ENCODE measurements at places on chromosomes 3 and 15. TPM values are rescaled to one million over a fixed set of nuclear protein-coding genes. Genes with fewer than 3 reads are reported as not detected.

- H3K4me3 ChIP-seq = no peak overlapping the region
- no peaks in the 10 kb centered on the region for H3K27me3 ChIP-seq
- H3K36me3 ChIP-seq = no peaks in the 10 kb centered on the region
- peaks cover 17% of the 10 kb centered on the region for H3K4me1 ChIP-seq
Observed at GRCh38 chr15:75167588-75168350, 33.9 kb upstream of the C15orf39 start.

GRCh38 chr3:42751609-42752008 lies 21.4 kb downstream of the CCDC13 start:
- no peaks in the 10 kb centered on the region for H3K36me3 ChIP-seq
- H3K4me1 ChIP-seq = peaks cover 25% of the 10 kb centered on the region
- no peak overlapping the region for H3K27ac ChIP-seq
- no peaks in the 10 kb centered on the region for H3K27me3 ChIP-seq
- H3K4me3 ChIP-seq = no peak overlapping the region

- peaks cover 8% of the 10 kb centered on the region for H3K4me1 ChIP-seq
- DNase-seq = no peak
- no peaks in the 10 kb centered on the region for H3K36me3 ChIP-seq
- H3K4me3 ChIP-seq = no peak overlapping the region
- no peak overlapping the region for H3K27ac ChIP-seq
- peaks cover 10% of the 10 kb centered on the region for H3K27me3 ChIP-seq
Observed at GRCh38 chr15:95994418-95994817, 336.1 kb upstream of the NR2F2 start.

DNA sequence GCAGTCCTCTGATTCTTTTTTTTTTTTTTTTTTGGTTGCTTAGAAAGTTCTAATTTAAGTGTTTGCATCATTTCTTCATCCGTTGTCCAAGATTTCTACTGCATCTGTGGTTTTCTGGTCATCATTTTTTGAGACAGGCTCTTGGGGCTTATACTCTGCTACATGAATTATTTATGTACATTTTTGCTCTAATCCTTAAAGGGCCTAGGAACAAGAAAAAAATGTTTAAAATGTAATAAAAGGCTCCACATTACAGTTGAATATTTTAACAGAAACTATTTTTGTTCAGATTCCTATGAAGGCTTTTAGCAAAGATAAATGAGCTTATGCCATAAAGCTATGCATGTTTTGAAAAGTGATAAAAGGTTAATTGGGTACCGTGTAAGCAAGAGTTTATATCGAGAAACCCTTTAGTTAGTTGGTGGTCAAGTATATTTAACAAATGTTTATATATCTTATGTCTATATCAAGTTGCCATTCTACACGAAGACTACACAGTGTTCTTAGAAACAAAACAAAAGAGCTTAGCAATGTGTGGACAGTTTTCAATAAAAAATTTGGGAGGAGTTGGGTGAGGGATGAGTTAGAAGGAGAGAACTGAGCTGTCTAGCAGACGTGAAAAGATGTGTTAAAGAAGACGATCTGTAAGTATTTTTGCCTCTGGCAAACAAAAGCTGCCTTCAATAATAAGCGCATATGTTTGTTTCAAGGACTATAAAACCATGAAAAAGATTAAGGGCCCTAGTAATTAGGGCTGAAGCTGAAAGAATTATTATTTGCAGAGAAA lies 563.6 kb upstream of the NAALADL2 start:
- no peaks in the 10 kb centered on the region for H3K4me1 ChIP-seq
- H3K36me3 ChIP-seq = no peaks in the 10 kb centered on the region
- no peak overlapping the region for H3K4me3 ChIP-seq
- no peak for DNase-seq

DNAH12 gene
- 0.14 TPM for total RNA-seq

DNA sequence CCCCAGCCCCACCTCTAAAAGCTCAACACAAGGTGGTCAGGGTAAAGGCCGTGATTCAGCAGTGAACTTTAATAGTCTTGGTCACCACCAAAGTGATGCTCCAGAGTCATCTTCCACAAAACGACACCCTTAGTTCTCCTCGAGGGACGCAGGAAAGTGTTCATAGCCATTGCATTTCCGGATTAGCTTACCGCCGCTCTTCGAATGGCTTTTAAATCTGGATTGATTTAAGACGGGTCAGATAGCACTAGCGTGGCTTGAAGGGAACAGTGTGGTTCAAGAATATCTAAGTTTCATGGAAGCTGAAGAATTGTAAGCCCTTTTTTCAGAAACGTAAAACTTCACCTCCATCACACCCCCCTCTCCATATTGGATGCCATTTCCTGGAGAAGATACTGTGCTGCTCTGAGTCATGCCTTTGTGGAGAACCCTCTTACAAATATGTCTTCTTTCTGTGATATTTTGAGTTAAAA lies 829 bp downstream of the RNF7 start:
- peaks cover 12% of the 10 kb centered on the region for H3K36me3 ChIP-seq
- peak overlapping the region; percentile 100 for H3K4me3 ChIP-seq
- peak overlapping the region; percentile 99 for H3K27ac ChIP-seq
- no peak for DNase-seq
- H3K4me1 ChIP-seq = peaks cover 35% of the 10 kb centered on the region
- no peaks in the 10 kb centered on the region for H3K27me3 ChIP-seq

DNA sequence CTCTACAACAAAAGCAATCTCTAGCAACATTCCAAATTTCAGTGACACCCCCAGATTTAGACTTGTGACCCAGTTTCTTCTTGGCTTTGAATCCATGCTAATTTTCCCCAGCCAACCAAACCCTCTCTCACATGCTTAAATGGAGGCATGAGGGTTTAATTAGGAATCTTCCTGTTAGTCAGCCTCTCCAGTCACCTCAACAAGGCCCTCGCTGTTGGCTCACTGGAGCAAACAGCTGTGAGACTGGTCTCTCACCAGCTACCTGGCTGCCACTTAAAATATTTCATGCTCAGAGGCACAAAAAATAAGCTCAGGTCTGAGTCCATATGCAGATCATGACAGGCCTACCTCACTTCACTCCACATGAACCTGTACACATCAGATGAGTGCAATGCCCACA lies 630.4 kb upstream of the ADAMTS9 start:
- no peaks in the 10 kb centered on the region for H3K4me1 ChIP-seq
- no peak overlapping the region for H3K4me3 ChIP-seq
- no peak overlapping the region for H3K27ac ChIP-seq
- no peaks in the 10 kb centered on the region for H3K36me3 ChIP-seq
- no peak for DNase-seq

GOLGA8K gene
- total RNA-seq = not detected

DNA sequence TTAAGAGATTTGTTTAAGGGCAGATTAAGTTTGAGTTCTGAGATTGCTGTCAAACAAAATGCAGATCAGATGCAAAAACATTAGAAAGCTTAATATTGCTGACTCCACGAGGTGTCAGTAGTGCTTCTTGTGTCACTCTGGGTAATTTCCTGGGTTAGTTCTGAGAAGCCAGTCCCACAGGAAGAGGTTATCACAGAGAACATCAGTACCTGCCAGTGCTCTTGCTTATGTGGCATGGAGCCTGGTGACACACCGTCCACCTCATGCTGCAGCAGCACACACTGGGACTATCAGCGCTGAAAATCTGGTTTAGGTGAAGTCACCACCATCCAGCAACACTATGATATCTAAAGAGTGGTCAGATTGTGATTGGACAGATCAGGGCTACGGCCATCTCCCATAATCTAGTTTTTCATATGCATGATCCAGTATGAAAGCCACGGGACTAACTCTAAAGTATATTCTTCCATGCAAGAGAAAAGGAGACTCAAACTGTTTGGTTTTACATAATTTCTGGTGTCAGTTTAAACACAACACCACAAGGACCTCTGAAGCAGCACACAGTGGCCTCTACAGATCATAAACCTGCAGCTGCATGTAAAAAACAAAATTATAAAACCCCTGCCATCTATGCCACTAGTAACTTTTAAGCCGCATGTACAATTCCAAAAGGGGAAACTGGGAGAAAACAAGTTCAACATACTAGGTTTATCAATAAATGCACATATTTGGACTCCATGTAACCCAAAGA lies 36.1 kb upstream of the MYO5C start:
- no peak overlapping the region for H3K4me3 ChIP-seq
- H3K27ac ChIP-seq = peak overlapping the region; percentile 82
- DNase-seq = peak; percentile 76
- peaks cover 19% of the 10 kb centered on the region for H3K36me3 ChIP-seq

GRCh38 chr3:49416867-49417266 lies 4.6 kb downstream of the TCTA start:
- H3K4me1 ChIP-seq = peaks cover 70% of the 10 kb centered on the region
- H3K4me3 ChIP-seq = no peak overlapping the region
- no peaks in the 10 kb centered on the region for H3K27me3 ChIP-seq

- H3K36me3 ChIP-seq = no peaks in the 10 kb centered on the region
- no peak overlapping the region for H3K27ac ChIP-seq
- no peaks in the 10 kb centered on the region for H3K4me1 ChIP-seq
- no peak overlapping the region for H3K4me3 ChIP-seq
- DNase-seq = no peak
Observed at GRCh38 chr3:64556046-64556445, 131.8 kb downstream of the ADAMTS9 start.

DNA sequence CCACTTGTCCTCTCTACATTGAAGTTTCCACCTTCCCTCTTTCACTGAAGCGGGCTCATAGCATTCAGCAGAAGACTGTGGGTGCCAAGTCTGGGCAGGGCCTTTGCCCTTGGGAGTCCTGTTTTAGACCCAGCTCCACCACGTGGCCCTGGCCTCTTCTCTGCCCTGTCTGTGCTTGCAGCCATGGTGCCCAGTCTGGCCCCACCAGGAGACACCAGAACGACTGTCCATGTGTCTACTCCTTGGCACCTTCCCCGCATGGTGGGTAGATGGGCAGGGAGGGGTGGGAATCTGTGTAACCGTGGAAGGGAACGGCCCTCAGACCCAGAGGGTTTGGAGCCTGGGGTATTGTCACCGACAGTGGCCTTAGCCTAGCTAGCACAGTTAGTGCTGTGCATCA lies 17.9 kb upstream of the EMC3 start:
- H3K4me1 ChIP-seq = peaks cover 13% of the 10 kb centered on the region
- peaks cover 14% of the 10 kb centered on the region for H3K36me3 ChIP-seq
- H3K4me3 ChIP-seq = no peak overlapping the region
- H3K27ac ChIP-seq = no peak overlapping the region

DNA sequence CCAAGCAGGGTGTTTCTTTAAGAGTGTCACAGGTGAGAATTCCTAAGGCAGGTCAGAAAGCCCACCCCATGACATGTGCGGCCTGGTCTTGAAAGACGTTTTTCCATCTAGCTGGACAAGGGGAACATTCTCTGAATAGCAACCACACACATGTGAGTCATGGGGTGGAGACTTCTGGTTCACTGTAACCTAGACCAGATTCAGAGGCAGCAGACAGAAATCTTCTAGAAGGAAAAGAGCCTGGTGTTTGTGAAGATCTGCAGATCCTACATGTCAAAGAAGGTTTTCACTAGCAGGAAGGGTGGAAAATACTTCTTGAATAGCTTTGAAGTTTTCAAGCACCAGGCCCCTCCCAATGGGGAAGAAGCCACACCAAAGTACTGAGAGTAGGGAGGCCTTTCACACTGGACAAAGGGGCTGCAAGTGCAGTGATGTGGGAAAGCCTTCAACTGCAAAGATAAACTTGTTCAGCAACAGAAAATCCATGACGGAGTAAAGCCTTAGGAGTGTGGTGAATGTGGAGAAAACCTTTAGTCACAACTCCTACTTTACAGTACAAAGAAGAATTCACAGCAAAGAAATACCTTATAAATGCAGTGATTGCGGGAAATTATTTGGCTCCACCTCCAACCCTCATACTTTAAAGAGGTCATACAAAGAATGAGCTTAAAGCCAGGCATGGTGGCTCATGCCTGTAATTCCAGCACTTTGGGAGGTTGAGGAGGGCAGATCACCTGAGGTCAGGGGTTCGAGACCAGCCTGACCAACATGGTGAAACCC lies 17.6 kb downstream of the ADAM10 start:
- DNase-seq = no peak
- no peaks in the 10 kb centered on the region for H3K27me3 ChIP-seq
- H3K36me3 ChIP-seq = peaks cover 15% of the 10 kb centered on the region
- H3K4me1 ChIP-seq = peaks cover 49% of the 10 kb centered on the region
- H3K4me3 ChIP-seq = no peak overlapping the region

RBMS3 gene
- total RNA-seq = 1.6 TPM

NLGN1 gene
- total RNA-seq = not detected

DNA sequence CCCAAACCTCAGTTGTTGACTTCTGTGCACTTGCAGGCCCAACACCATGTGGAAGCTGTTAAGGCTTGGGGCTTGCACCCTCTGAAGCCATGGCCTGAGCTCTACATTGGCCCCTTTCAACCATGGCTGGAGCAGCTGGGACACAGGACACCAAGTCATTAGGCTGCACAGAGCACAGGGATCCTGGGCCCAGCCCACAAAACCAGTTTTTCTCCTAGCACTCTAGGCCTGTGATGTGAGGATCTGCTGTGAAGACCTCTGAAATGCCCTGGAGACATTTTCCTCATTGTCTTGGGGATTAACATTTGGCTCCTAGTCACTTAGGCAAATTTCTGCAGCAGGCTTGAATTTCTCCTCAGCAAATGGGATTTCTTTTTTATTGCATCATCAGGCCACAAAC lies 1255.7 kb downstream of the ZPLD1 start:
- H3K4me3 ChIP-seq = no peak overlapping the region
- no peaks in the 10 kb centered on the region for H3K27me3 ChIP-seq
- no peaks in the 10 kb centered on the region for H3K4me1 ChIP-seq
- no peak for DNase-seq
- no peak overlapping the region for H3K27ac ChIP-seq

GRCh38 chr3:152491922-152492321 lies 223.2 kb downstream of the MBNL1 start:
- H3K36me3 ChIP-seq = peaks cover 3% of the 10 kb centered on the region
- peaks cover 2% of the 10 kb centered on the region for H3K27me3 ChIP-seq
- no peak overlapping the region for H3K27ac ChIP-seq
- H3K4me3 ChIP-seq = no peak overlapping the region
- DNase-seq = no peak
- H3K4me1 ChIP-seq = no peaks in the 10 kb centered on the region

ADAMTS7 gene
- 0.10 TPM for total RNA-seq

CERS3 gene
- 0.19 TPM for total RNA-seq

RTP1 gene
- not detected for total RNA-seq

GRCh38 chr3:181717549-181718171 lies 5.9 kb downstream of the SOX2 start:
- H3K4me1 ChIP-seq = peaks cover 5% of the 10 kb centered on the region
- peaks cover 12% of the 10 kb centered on the region for H3K36me3 ChIP-seq
- DNase-seq = no peak
- no peak overlapping the region for H3K27ac ChIP-seq
- no peak overlapping the region for H3K4me3 ChIP-seq
- peaks cover 81% of the 10 kb centered on the region for H3K27me3 ChIP-seq

GOLGA6L9 gene
- 1.9 TPM for total RNA-seq

GRCh38 chr3:194257151-194257621 lies 93.9 kb downstream of the CPN2 start:
- H3K27me3 ChIP-seq = no peaks in the 10 kb centered on the region
- no peak overlapping the region for H3K27ac ChIP-seq
- H3K36me3 ChIP-seq = no peaks in the 10 kb centered on the region
- peaks cover 7% of the 10 kb centered on the region for H3K4me1 ChIP-seq
- DNase-seq = no peak
- no peak overlapping the region for H3K4me3 ChIP-seq

DNA sequence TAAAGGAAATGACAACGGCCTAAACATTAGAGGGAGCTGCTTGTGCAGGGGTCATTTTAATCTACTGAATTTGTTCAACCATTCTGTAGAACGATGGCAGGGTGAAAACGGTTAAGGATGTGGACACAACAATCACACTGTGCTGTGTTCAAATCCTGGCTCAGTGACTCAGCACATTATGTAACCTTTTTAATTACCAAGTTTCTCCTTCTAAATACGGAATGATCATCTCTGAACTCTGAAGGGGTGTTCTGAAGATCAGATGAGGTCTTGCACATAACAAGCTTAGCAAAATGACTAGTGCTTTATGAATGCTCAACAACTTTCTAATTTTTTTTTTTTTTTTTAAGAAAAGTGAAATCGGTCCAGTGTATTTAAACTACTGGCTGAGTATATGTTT lies 592.8 kb downstream of the FOXP1 start:
- H3K27ac ChIP-seq = peak overlapping the region; percentile 81
- peaks cover 67% of the 10 kb centered on the region for H3K36me3 ChIP-seq
- no peak for DNase-seq
- no peak overlapping the region for H3K4me3 ChIP-seq
- H3K4me1 ChIP-seq = peaks cover 57% of the 10 kb centered on the region

Data from activated CD4-positive, alpha-beta memory T cell treated with anti-CD3 and anti-CD28 coated beads for 36 hours (primary cell).